ENCODE measurements at places on chromosomes 6 and 20.

DNA sequence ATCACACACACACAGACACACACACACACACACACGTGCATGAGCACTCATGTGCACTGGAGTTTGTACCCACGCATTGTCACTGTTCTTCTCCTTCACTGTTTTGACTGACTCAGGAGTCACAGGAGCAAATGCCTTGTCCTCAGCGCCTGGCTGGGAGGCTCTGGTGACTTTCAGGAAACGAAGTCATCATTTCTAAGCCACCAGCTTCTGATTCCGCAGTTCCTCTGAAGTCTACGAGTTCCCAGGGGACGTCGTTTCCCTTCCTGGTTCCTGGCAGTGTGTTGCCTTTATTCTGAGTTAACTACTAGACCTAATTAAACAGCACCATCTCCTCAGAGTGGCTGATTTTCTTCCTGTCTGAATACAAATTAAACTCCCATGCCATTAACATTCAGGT is 82.2 kb upstream of the PMEPA1 start:
- no peak for DNase-seq

DNA sequence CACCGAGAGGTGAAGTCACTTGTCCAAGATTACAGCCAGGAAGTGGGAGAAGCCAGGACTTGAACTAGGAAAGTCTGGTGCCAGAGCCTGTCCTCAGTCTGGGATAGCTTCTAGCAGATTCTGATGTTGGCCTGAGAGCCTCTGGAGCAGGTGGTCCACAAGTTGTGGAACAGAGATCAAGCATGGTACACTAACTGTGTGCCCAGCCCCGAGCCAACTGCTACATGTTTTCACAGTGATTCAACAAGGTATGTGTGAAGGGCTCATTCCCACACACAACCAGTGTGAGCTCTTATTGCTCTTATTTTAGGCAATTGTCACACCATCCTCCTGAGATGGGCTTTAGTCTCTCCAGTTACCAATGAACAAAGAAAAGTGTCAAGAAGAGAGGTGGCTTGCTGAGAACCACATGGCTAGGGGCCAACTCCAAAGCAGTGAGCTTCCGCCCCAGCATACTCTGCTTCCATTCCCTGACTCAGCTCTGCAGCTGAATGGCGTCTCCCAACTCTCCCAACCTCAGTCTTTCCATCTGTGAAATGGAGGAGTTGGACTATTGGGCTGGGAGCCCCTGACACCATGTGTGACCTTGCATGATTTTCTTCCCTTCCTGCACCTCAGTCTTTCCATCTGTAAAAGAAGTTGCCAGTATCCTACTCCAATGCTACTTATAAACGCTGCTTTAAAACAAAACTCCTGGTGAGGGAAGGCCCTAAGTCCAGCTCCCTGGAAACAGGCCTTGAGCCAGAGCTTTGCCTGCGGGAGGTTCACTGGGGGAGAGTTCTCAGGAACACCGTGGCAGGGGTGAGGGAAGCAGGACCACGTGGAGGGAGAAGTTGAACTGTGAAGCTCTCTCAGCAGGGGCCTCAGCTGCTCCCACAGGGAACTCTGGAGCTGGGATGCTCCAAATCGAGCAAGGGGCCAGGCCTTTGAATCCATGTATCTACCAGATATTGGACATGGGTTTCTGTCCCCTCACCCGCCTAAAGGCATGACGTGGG is 40.9 kb downstream of the CDH22 start:
- DNase-seq, result no peak

- DNase-seq, result peak; percentile 93
Measured at GRCh38 chr6:29632789-29633533, at the start of gene GABBR1. TSS of gene GABBR1 (minus strand) at chr6:29633183. CDS start at chr6:29632385, 798 bp downstream.

GRCh38 chr20:61045091-61045490 is 207.0 kb upstream of the CDH4 start:
- DNase-seq, result no peak

GRCh38 chr6:136563386-136564152 is 13.3 kb upstream of the MAP7 start:
- DNase-seq, result no peak

DNA sequence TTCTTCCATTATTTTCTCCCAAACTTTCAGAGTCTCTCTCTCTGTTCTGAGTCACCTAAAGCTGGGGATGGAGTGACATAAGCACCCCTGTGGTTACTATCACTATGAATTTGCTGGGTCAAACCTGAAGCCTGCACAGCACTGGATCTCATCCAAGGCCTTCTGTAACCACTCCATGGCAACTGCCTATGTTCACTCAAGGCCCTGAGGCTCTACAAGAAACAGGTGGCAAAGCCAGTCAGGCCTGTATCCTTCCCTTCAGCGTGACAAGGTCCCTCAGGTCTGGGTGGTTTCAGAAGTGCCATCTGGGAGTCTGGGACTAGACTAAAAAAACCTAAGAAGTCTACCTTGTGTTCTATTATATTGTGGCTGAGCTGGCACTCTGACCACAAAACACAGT is 1278.8 kb upstream of the EYS start:
- DNase-seq, result no peak

DNA sequence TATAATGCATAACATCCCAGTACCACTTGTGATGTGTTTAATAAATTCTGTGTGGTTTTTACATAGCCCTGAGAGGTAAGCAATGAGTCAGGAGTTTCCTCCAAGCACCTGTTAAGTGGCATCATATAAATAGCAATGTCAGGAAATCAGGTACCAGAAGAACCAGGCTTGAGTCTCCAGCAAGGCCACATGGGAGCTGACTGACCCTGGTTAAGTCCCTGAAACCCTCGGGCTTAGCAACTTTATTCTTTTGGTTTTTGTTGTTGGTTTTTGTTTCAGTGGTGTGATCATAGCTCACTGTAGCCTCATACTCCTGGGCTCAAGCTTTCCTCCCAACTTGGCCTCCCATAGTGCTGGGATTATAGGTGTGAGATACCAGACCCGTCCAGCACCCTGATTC is 70.0 kb downstream of the PTPRT start:
- no peak for DNase-seq

DNA sequence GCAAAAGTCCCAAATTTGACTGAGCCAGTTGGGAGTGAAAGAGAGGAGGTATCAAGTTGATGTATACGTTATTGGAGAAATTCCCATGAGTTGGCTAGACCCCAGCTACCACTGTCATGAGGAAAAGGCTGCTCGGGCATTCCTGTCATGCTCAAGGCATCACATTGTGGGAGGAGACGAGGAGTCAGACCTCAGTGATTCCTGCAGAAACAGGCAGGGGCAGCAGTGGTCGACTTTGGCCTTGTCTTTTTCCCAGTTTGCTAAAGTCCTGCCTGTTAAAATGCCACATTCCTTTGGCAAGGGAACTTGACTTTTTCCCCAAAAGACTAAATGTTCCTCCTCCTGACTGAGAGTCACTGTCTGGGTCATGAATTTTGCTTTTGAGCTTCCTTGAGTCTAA is 295.5 kb upstream of the HS3ST5 start:
- DNase-seq, result no peak

- DNase-seq, result peak; percentile 28
Measured at GRCh38 chr6:32692019-32692418, 25.6 kb upstream of the HLA-DQB1 start.

GRCh38 chr6:154672086-154672485 is 61.1 kb upstream of the SCAF8 start:
- DNase-seq, result no peak

- no peak for DNase-seq
Measured at GRCh38 chr6:54060286-54060685, 51.0 kb upstream of the MLIP start.
